ENCODE measurements at places on chromosomes 2 and 18. TPM values are rescaled to one million over a fixed set of nuclear protein-coding genes. Genes with fewer than 3 reads are reported as not detected.
A peak's percentile ranks its signal among the peaks of the same experiment; 100 is the strongest.

MSGN1 gene
- total RNA-seq: not detected

RGPD4 gene
- total RNA-seq: not detected

CTAGE1 gene
- not detected for total RNA-seq

CHRNA1 gene
- total RNA-seq: not detected

CTIF gene
- total RNA-seq: 47.2 TPM

AQP12A gene
- total RNA-seq: not detected

FHOD3 gene
- total RNA-seq: 23.1 TPM

HOXD8 gene
- 13.9 TPM for total RNA-seq

STAT4 gene
- 10.4 TPM for total RNA-seq

LOXHD1 gene
- total RNA-seq: not detected

DNA sequence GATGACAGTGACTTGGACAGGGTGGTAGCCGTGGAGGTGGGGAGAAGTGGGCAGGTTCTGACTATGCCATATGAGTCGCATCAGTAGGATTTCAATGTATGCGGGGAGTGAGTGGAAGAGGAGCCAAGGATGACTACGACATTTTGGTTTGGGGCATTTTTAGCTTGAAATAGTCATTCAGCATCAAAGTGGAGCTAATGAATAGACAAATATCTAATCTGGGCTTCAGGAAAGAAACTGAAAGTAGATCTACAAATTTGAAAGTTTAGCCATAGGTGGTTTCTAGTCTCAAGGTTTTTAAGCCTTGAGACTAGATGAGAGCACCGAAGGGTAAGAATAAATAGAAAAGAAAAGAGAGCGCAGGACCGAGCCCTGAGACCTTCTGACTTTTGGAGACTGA is 58.3 kb downstream of the FEZ2 start:
- no peak for DNase-seq

- DNase-seq: no peak
Observed at GRCh38 chr2:31578316-31578715, 2.4 kb downstream of the SRD5A2 start.

DNA sequence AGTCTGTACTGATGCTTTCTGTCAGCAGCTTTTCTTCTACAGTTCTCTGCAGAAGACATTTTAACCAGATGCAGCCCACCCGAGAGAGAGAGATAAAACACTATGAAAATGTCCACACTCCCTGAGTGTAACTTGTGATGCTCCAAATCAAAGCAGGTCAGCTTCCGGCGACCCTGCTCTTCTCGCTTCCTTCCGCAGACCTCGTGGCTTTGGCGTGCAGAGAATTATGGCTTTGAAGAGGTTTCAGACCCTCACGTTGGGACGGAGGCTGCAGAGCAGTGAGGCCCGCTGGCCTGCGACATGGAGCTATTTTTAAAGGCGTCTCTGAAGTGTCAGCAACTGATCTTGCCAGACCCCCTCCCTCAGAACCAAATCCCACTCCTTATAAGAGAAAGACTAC is 41.8 kb downstream of the TMEM163 start:
- DNase-seq: no peak

DNA sequence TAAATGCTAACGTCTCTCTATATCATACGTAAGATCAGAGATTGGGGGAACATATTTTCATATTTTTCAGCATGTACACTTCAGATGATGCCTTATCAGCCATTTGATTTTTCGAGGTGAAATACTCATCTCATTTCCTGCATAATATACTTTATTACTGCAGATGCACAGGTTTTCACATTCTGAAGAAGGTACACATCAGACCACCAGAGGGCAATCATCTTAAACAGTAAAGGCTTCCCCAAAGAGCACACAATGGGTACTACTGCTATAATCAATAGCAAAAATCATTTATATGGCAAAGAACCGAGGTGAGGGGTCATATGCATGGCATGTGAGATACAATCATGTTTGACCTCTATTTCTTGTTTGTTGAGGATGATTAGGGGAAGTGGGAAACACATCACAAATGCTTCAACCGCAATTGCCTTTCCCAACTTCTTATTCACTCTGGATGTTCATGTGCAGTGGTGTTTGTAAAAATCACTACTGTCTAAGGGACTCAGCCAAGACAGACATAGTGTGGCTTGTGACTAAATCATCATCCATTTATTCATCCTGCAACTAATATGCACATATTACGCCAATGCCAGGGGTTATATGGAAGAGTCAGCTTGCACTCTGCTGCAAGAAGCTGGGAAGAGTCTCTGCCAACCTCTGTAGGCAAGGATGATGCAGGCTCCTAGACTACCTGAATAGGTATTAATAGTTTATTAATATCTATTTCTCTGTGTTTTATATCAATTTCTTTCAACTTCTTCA is 118.7 kb downstream of the EPB41L3 start:
- DNase-seq: peak; percentile 36

DNA sequence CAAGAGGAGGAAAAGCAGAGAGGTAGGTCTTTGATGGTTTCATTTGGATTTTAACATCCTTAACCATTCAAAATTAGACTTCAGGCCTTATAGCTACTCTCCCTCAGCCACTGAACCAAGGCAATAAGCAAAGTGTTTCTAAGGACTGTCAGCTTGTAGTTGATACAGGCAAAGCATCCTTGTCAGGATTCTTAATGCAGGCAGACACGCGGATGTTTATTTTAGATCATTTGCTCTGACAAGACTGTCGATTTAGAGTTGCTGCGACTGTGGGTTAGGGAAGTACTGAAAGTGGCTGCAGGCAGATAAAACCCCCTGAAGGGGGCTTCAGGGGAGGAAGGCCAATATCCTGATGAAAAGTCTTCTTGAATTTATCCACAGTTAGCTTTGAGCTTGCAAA is 46.6 kb downstream of the CDH20 start:
- DNase-seq: no peak

- DNase-seq: no peak
Observed at GRCh38 chr2:11404376-11405073, 60.1 kb upstream of the ROCK2 start.

GRCh38 chr2:54313147-54313546 is 57.1 kb upstream of the TSPYL6 start:
- DNase-seq: no peak

DNA sequence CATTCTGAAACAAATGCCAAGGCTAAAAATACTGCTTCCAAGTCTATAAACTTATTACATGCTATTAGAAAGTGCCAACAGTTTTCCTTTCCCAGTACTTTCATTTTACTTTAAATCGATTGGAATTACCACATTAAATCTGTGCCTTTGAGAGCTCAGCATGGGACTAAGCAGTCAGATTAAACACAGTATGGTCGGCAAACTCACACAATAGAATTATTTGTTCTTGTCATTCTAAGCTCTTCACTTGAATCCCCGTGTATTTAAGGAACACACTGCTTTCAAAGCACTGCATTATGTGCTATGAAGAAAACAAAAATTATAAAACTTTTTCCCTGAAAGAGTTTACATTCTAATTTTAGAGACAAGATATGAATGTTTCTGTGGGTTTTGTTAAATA is 444.4 kb upstream of the SLC39A10 start:
- DNase-seq: no peak

- DNase-seq: no peak
Observed at GRCh38 chr2:160043265-160043664, 19.1 kb downstream of the PLA2R1 start.

DNA sequence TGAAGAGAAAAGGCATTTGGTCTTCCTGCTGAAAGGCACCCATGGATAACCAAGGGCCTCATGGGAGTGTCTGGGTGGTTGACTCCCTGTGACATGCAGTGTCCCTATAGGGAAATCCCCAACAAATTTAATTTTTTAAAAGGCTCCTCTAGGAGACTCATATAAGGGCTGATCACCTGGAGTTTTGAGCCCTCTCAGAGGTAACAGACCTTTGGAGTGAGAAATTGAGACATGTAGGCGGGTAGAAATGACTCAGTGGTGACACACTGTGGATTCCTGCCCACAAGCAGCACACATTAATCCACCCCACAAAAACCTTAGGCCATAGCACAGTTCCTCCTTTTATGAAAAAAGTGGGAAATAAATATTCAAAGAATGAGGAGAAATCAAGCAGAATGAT is 557.0 kb upstream of the CNTNAP5 start:
- DNase-seq: no peak

- no peak for DNase-seq
Observed at GRCh38 chr2:222280795-222281194, 18.0 kb downstream of the PAX3 start.

GRCh38 chr2:238852206-238852869 is 4.5 kb downstream of the TWIST2 start:
- no peak for DNase-seq

DNA sequence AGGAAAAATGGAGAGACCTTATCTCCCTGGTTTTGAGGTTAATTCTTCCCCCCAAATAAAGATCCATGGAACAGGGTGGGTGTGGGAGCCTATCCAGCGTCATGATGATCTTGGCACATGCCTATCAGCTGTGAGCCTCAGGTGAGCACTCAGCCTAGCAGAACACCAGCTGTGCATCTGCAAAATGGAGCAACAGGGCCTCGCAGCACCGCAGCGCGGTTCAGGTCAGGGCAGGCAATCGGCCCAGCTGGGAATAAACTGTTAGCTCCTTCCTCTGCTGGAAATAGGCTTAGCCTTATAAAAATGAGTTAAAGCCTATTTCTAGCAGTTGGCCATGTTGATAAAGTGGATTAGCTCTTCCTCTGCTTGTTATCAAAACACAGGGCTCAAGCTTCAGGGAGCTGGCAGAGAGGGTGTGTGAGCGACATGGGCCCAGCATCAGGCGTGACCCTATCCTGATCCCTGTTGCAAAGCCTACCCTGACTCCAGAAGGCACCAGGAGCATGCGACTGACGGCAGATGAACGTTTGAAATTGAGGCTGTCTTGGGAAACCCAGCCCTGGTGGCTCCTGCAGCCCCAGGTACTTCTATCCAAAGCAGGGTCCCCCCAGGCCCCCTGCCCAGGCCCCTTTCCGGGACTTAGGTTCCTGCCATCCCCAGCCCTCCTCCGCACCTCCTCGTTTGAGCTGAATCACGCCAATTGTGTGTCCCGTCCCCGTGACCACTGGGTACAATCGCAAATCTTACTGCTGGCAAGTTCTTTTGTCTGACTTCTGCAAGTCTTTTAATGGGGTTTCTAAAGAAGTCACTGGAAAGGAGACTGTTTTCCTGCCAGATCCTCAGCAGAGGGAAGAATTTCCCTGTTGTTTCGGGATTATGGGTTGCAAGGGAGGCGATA is 35.4 kb downstream of the ARHGEF4 start:
- no peak for DNase-seq

GRCh38 chr18:41761333-41762018 is 193.6 kb upstream of the PIK3C3 start:
- peak; percentile 25 for DNase-seq

DNA sequence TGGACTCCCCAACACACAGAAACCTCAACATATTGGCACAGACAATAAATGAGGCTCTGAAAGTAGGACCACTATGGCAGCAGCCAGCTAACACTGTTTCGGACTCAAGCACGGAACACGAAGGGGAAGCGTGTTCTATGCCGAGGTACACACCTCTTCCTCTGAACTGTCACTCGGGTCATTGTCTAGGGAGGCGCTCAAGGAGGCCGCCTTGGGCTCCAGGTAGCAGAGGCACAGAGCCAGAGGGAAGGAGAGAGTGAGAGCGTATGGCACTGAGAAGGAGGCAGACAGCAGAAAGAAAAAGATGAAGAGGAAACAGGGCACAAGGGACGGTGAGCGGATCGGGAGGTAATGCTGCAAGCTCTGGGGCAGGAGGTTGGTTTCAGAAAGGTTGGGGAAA is 120.1 kb upstream of the ZBTB14 start:
- no peak for DNase-seq

- no peak for DNase-seq
Observed at GRCh38 chr2:42917425-42917927, 125.1 kb upstream of the HAAO start.

DNA sequence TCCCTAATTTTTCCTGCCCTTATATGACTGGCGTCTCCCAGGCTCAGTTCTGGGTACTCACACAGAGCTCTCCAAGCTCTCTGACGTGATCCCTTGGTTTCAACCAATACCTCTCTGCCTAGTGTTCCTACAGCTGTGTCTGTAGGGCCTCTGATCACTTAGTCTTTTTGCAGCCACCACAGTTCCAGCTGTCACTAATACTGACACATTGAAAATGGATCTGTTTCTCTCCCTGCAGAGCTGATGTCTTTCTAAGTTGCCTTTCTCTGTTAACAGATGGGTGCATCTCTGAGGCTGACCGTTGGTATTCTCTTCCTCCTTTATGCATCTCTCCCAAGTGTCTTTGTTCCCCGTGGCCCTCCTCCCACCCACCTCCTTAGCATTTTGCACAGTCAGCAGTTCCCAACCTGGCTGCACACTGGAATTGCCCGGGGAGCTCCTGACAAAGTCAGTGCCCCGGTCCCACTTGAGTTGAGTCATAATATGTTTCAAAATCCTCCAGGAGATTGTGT is 62.5 kb downstream of the CERS6 start:
- no peak for DNase-seq

DNA sequence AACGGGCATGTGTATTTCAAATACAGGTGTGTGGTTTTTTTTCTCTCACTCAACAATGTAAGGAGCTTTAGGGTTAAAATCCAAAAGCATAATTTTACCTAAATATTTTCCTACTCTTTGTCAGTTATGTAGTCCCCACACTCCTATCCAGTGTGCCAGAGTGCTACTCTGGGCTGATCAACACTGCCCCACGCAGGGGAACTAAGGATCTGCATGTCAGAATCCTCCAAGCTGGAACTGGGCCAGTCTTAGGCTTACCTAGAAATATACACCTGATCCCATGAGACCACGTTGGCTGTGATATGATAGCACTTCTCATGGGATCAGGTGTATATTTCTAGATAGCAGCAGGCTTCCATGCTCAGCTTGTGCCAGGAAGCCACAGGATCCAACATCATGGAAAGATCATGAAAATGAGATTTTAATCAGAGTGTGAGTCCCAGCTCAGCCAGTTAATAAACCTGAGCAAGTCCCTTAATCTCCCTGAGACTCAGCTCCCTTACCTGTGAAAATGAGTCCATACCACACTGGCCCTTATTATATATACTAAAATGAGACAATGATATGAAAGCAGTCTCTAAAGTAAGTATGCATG is 29.7 kb downstream of the CCDC141 start:
- peak; percentile 38 for DNase-seq

DNA sequence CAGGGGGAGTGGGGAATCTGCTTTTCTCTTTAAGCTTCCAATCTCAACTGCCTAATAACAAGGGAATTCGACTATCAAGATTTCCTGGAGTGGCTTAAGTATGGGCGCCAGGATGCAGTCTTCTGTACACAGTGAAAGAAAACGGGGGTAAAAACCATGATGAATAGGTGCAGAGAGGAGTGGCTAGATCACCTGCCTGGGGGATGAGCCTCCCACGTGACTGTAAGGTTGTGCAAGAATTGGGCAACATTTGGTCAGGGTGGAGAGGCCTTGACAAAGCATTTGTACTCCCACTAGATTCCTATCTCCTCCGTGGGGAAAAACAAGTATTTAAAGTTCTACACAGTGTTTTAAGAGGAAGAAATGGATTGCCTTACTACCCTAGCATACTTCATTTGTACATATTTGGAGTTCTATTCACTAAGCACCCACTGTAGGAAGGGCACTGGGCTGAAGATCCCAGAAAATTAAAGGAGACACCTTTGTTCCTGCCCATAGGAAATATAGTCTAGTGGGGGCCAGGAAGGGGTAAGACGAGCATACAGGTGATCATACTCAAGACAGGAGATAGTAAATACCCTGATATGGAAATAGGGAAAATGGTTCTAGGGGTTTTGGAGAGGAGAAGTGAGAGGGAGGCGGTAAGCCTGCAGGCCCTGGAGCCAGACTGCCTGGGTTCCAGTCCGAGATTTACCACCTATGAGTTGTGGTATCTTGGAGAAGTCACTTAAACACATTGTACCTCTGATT is 29.2 kb downstream of the EPAS1 start:
- no peak for DNase-seq
